ENCODE measurements at places on chromosomes 6 and 20. TPM values are rescaled to one million over a fixed set of nuclear protein-coding genes. Genes with fewer than 3 reads are reported as not detected.

Gene PROKR2
- not detected for polyA plus RNA-seq

Gene NKAIN2
- 0.17 TPM for polyA plus RNA-seq

Gene SERAC1
- 1.8 TPM for polyA plus RNA-seq

DNA sequence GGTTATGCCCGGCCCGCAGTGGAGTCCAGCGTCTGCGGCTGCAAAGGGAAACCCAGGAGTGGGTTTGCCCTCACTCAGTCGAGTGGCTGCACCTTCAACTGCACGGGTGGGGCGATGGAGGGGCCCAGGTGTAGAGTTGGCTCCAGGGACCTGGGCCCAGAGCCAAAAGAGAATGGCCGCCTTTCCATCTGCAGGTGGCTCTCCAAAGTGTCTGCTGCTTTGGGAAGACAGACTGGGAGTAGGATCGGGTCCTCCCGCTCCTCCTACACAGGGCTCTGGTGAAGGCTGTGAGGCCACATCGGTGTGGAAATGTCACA is 80.1 kb downstream of the PTPN1 start:
- DNase-seq, result no peak

- no peak for DNase-seq
Observed at GRCh38 chr6:117595099-117595923, 7.0 kb downstream of the GOPC start.

DNA sequence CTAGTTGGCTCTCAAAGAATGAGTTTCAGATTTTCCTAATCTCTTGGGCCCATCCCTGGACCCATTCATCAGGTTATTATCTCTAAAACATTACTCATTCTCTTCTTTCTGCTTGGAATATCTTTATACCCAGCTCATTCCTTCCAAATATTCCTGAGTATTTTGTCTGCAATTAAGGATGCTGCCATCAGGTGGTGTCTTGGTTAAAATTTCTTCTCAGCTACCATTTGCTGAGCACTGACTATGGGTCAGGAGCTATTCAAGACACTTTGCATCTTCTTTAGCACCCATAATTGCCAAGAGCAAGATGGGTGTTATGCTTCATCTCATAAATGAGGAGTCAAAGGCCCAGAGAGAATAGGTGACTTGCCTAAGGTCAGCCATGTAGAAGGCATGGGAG is 8.4 kb downstream of the SUN5 start:
- no peak for DNase-seq

Gene FBXO30
- 2.1 TPM for polyA plus RNA-seq

DNA sequence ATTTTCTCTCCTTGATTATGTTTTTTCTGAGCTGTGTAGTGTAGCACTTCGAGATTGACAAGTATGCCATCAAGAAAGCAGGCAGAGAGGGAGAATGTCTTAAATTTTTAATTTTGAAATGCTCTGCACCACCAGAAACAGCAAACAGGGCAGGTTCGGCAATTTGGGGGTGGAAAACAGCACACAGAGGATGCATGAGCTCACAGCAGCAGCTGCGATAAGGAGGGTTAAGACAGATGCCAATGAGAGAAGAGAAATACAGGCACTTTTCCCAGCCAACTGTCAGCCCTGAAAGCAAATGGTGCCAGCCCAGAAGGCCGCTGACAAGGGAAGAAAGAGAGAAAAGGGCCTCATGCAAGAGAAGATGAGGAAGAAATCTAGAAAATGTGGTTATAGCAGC is 15.1 kb upstream of the SNRPB2 start:
- DNase-seq, result no peak

GRCh38 chr20:36591854-36592641 is 13.5 kb upstream of the RAB5IF start:
- no peak for DNase-seq

Gene ATP6V1G2
- 2.7 TPM for polyA plus RNA-seq

DNA sequence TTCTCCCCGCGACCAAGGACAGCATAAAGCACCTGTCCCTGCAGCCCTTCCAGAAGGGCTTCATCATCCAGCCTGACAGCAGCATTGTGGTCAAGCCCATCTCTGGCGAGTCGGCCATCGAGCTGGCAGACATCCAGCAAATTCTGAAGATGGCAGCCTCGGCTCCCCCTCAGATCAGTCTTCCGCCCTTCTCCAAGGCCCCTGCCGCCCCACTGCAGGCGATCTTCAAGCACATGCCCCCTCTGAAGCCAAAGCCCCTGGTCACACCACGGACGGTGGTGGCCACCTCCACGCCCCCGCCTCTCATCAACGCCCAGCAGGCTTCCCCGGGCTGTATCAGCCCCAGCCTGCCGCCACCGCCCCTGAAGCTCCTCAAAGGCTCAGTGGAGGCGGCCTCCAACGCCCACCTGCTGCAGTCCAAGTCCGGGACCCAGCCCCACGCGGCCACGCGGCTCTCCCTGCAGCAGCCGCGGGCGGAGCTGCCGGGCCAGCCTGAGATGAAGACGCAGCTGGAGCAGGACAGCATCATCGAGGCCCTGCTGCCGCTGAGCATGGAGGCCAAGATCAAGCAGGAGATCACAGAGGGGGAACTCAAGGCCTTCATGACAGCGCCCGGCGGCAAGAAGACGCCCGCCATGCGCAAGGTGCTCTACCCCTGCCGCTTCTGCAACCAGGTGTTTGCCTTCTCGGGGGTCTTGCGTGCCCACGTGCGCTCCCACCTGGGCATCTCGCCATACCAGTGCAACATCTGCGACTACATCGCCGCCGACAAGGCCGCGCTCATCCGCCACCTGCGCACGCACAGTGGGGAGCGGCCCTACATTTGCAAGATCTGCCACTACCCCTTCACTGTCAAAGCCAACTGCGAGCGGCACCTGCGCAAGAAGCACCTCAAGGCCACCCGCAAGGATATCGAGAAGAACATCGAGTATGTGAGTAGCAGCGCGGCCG is 83.3 kb downstream of the SSR1 start:
- no peak for DNase-seq

Gene PBOV1
- polyA plus RNA-seq, result not detected

GRCh38 chr6:3489027-3489757 is 32.3 kb upstream of the SLC22A23 start:
- DNase-seq, result no peak

DNA sequence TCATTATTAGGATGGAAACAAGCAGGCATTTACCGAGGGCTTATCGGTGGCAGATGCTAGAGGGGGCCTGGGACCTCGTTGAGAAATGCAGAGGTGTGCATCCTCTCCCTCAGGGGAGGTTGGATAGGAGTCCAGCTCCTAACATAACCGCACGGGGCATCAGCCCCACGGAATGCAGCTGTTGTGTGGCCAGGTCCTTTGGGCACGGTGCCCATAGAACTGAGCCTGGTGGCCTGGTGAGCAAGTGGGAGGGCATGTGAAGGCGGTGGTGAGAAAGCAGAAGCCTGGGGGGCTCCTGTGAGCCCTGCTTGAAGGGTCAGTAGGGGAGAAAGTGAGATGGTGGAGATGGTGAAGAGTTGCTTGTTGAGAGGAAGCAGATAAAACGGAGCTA is 143.7 kb downstream of the CDH26 start:
- DNase-seq, result no peak

Gene NEU1
- 14.0 TPM for polyA plus RNA-seq

DNA sequence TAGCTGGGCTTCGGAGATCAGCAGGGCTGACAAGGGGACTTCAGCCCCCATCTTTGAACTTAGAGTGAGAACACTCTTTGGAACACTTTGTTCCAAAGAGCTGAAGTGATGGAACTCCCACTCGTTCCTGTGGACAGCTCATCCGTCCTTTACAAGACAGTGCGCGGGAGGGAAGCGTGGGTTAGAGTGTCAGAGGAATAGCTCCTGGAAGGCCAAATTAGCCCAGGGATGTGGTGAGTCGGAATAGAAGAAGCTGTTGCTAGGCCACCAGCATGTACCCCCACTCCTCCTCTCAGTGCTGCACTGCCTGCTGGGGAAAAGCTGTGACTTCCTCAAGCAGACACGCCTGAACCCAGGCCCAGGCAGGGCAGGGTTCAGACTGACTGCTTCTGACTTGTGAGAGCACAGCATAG is 1.7 kb downstream of the SDCBP2 start:
- DNase-seq, result peak; percentile 76

Gene HBS1L
- 18.8 TPM for polyA plus RNA-seq

GRCh38 chr20:63022501-63022900 is 15.7 kb upstream of the BHLHE23 start:
- DNase-seq, result peak; percentile 57

GRCh38 chr6:27157459-27158315 is 89.8 kb upstream of the PRSS16 start:
- DNase-seq, result peak; percentile 91

Data from spleen (tissue), 13 donors.